ENCODE measurements at places on chromosomes 5 and 9.

DNA sequence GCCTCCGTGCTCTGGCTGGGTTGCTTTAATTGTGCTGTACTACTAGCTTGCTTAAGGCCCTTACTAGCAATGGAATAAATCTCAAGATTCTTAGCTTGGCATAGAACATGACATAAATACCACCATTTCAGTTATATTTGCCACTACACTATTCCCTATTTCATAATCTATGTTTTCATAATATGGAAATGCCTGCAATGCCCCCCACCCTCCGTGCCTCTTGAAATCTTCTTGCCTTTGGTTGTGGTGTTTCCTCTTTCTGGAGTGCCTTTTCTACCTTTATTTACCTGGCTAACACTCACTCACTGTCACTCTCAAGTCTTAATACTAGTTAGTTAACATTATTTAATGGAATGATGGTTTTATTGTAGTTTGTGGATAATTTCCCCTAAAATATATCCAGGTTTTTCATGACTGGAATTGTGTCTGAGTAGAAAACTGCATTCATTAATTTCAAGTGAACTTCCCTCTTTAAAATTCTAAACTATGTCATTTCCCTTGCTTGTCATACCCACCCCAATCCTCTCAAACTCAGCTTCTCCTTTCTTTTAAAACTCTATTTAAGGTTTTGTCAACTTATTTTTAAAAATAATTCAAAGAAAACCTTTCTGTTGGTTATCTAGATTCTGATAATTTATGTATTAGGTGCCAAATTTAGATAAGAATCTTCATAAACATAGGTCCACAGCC, 521.7 kb upstream of the DAB2 start:
- DNase-seq = no peak

DNA sequence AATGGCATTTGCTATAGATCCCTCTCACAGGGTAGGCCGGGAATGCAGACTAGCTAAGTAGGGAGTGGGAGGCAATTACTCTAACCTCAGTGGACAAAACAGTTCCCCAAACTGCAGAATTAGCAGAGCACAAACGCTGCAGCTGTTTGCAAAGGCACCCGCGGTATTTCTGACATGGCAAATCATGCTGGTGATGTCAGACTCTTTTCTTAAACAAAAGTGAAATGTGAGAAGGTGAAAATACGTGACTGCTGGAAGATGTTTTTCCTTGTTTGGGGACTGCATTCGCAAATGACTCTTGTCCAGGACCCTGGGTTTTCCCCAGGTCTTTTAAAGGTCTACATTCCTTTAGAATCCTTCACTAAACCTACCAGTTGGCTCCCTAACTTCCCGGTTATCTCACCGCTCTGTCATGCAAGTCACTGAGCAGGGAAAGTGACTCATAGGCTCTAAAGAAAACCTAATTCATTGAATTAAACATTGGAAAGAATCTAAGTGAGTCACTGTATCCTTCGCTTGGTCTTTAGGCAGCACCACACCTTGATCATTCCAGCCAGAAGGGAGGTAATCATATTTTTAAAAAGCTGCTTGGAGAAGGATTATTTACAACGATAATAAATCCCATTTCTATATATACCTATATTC, 91.5 kb upstream of the DNAH5 start:
- peak; percentile 94 for DNase-seq

- DNase-seq = no peak
Observed at GRCh38 chr9:125361837-125362531, 100.4 kb downstream of the GAPVD1 start.

DNA sequence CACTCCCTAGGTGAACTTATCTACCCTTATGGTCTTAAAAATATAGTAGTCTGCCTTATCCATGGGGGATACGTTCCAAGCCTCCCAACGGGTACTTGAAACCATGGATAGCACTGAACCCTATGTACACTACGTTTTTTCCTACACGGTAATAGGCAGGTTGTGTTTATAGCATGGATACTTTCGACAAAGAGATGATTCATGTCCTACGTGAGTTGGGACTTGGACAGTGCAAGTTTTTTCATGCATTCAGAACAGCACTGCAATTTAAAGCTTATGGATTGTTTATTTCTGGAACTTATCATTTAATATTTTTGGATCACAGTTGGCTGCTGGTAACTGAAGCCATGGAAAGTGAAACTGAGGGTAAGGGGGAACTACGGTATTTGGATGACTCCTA, 88.1 kb downstream of the CNTLN start:
- no peak for DNase-seq

DNA sequence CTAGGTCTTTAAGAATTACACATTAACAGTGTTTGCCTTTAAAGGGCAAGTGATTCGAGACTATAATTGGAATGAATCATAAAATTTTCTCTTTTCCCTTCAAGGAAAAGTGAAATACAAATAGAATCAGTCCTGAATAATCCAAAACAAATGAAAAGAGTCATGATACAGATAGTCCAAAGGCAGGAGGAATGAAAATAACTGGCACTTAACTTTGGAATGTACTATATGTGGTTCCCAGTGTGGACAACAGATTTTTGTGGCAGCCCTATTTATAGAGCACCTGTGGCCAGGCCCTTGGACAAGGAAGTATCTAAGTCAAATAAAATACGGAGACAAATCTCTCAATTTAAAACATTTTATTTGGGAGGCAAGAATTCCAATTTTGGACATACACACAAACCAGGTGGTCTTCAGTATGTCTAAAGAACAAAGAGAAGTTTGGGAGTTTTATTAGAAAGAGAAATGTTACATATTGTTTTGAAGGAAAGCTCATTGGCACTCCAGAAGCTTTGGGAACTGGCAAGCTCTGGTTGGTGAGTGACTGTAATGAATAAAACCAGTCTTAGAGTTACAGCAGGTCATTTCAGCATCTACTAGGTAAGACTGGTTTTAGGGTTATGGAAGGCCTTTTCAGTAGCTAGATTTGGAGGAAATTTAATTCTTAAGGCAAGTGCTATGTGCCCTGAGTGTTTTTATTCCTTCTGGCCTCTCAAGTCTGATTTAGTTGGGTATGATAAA, 116.0 kb upstream of the PAM start:
- DNase-seq = peak; percentile 49

Data from AG10803 (cell line).